ENCODE measurements at places on chromosomes 1 and 21.

GRCh38 chr1:233675893-233676292 is 62.0 kb downstream of the KCNK1 start:
- DNase-seq, result no peak

- DNase-seq, result no peak
Observed at GRCh38 chr1:92949937-92950817, 11.1 kb downstream of the DIPK1A start.

DNA sequence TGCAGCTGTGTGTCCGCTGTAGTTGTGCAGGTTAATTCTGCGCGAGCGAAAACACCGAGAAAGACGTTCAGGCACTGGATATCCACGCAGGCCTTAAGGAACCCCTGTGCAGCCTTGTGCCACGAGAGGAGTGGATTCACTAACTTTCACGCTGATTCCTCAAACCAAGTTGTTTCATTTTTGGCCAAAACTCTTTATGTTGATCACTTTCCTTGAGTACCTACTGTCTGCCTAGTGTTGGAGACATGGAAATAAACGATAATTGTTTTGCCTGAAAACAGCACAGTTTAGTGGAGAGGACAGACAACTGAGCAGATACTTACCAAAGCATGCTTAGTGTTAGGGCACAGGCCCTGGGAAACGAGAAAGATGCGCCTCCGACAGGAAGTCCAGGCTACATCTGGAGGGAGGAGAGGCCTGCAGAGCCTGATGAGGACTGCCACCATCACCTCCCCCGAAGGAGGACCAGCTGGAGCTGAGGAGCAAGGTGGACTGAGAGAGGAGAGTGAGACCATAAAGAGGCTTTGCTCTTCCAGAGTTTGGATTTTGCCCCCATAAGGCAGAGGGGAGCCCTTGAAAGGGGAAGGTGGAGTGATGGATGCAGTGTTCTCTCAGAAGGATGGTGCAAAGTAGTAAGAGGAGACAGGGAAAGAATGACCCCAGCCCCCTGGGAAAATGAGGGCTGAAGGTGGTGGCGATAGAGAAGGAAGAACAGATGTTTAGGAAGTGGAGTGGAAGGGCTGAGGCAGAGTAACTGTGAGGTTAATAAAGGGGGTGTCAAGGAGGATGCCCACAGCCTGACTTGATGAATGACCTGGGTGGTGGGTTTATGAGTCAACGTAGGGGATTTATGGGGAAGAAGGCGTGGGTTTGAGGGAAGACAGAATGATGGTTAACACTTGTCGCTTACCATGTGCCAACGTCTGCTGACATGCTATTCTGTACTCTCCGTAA is 956 bp upstream of the SCAF4 start:
- DNase-seq, result no peak

GRCh38 chr21:43768868-43769167 is 7.3 kb downstream of the CSTB start:
- DNase-seq, result no peak

DNA sequence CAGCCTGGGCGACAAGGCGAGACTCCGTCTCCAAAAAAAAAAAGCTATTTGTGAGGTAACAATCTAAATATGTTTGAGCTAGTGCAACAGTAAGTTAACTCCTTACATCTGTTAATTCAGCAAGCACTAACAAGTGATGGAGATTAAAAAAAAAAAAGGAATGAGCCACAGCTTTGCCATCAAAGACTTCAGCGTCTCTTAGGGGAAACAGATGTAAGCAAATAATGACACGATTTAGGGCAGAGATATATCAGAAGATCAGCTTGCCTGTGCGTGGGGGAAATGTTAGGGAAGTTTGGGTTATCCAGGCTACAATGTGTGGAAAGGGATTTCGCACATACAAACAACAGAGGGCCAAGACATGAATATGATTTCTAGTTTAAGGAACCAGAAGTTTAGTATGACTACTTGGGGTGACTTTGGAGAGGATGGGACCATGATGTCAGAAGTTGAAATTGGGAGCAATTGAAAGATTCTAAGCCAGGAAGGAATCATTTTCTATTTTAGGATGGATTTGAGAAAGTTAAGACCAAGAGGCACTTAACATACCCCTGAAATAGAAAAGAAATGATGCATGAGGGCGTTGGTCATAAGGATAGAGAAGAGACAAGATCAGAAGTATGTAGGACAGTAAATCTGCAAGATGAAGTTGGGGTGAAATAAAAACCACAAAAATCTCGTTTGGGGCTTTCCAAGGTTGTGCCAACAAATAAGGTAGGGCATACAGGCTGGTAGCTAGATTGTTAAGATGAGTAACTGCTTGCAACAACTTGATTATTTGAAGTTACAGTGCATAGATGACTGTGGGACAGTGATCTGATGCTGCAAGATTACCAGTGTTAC is 2.4 kb upstream of the BRWD1 start:
- DNase-seq, result no peak

DNA sequence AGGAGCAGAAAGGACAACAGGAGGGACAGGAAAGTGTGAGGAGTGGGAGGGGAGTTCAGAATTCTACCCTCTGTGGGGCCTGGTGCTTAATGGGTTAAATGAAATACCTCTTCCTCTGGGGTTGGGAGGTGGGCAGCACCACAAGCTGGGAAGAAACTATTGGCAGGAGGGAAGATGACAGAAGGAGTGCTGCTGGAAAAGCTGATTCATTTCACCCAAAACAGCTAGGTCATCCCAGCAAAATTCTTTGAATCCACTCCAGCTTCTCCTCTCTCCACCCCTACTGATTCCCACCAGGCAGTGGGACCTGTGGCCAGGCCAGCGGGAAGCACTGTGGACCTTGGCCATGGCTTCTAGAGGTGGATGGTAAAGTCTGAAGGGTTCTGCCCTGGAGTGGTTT is 12.8 kb downstream of the BCAN start:
- no peak for DNase-seq

DNA sequence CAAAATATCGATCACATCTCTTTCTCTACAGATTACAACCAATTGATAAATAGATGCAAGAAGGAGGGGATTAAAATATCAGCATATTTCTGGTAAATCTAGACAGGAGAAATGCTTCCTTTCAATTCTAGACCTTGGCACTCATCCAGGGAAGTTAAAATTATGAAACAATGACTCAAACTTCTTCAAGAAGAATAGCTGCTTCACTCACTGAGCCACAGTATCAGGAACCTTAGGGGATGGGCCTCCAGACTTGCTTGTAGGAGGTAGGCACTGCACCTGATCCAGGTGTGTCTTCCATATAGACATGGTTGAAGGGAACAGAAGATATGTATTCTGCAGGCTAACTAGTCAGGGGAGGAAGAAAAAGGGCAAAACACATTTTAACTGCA is 9.8 kb downstream of the SLAMF7 start:
- DNase-seq, result no peak

GRCh38 chr1:220879076-220879508 is at the start of gene HLX:
HLX (plus strand) TSS chr1:220879443; CDS start chr1:220879858, 415 bp downstream.
- DNase-seq, result peak; percentile 57

DNA sequence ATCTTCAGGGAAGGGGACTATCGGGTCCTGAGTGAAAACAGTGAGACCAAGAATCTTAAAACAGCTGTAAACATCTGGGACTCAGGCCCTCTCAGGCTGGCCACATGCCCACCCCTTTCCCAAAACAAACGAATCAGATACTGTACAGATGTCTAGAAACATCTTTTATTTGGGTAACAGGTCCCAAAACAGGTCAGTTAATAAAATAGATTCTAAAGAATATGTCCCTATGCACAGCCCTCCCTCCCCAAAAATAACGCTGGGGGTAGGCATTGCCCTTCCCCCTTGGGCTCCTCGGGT is 499 bp upstream of the CRTC2 start:
- DNase-seq, result no peak

DNA sequence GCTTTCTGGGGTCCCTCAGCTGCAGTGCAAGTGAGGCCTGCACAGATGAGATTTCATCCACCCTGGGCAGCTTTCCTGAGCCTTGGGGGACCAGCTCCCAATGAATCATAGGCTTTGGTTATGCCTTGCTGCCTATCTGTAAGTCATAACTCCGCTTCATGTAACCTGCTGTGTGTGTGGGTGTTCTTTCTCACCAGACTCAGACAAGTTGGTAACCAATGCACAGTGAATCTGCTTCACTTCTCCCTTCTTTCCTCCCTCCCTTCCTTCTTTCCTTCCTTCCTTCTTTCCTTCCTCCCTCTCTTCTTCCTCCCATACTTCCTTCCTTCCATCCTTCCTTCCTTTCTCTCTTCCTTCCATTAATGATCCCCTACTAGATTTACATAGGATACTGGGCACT is 34.4 kb upstream of the PSMB2 start:
- no peak for DNase-seq

DNA sequence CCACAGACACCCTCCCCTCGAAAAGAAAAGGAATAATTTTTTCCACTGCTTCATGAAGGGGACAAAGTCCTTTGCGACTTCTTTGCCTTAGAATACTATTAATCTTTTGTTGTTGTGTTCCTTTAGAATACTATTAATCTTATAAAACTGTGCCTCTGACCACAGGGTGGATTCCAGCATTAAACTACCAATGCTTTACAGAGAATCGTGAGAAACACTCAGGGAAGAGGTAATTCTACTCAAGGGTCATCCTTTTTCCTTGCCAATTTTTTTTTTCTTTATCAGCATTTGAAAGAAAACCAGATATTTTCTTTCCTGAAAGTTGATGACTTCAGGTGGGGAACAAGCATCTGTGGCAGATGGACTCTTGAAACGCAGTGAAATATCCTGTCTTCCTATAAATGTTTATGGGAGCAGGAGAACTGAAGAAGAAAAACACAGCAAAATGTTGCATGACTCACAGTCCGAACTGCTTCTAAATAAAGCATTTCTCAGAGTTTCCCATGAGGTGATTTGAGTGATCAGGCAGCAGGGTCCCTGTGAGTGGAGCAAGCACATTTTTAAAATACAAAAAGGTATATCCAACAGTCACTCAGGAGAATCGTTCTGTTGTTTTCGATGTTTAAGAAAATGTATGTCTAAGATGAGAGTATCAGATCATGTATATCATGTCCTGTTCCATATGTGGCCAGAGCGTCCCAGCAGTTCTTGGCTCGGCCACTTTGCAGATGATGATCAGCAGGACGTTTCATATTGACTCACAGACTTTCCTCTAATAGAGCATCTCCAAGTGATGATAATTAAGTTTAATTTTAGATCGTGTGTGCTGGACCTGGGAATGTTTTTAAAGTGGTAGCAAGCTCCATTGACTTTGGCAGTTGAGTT is 154.2 kb upstream of the RUNX1 start:
- DNase-seq, result no peak

DNA sequence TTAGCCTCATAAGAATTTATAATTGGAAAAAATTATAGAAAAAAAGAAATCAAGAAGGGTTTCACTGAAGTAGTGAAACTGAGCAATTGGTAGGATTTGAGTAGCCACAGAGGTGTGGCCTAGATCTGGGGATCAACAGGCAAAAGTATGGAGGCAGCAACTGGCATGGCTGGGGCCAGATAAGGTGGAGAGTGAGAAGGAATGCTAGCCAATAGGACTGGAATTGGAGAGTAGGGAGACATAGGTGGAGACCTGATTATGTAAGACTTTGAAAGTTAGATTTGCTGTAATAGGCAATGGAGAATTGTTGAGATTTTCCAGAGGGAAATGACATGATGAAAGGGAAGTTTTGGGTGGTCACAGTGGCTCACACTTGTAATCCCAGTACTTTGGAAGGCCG is 24.6 kb upstream of the CGN start:
- DNase-seq, result no peak

- DNase-seq, result no peak
Observed at GRCh38 chr1:85438353-85438752, 26.6 kb downstream of the DDAH1 start.

DNA sequence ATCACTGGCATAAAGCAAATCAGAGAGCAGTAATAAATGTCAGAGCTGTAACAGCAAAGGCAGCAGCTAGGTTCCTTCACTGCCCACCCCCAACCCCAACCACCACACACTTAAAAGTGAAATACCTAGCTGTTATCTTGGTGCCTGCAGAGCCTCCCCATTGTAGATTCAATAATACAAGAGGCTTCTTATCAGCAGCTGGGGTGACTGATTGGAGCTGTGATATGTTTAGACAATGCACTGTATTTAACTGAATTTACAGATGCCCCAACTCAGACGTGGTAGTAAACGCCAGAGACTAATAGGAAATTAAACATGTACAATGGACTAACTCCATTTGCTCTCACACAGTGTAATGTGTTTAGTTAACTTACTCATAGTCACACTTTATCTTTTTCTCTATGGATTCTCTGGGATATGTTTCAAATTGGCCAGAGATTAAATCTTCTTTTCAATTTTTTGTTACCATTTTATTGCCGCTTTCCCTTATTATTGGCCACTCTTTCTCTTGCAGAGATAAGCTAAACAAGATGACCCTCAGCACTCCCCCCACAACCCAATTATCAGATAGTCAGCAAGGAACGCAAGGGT is 117.1 kb downstream of the ESRRG start:
- no peak for DNase-seq

- no peak for DNase-seq
Observed at GRCh38 chr1:29391362-29391880, 155.1 kb downstream of the PTPRU start.

DNA sequence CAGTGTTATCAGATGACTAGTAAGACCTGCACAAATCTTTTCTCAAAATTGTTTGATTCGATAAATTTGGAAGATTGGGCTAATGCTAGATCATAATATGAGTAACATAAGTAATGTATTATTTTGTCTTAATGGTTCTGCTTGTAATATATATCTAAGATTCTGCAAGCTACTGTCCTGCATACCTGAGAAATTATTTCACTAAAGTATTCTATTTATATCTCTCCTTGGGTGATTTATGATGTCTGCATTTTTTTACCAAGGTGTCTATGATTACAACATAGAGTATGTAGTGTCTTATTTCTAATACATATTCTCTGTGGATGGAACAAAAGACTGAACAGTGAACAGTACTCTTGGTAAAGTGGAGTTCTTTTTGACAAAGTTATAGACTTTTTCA is 166.6 kb downstream of the CLEC20A start:
- DNase-seq, result no peak

DNA sequence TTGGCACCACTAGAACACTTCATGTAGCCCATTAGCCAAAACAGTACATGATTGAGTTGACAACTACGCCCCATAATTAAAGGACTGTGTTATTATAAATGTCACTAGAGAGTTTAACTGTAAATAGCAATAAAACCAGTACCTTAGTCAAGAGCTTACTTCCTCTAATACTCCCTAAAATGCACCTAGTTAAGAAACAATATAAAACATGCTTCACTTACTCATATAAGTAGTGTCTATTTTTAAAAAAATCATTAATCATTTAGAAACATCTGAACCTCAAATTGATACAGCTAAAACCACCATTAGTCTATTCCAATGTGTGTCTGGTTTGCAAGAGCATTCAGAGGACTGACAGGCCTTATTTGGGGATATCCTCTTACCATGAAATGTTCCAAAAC is 25.3 kb downstream of the PTP4A2 start:
- no peak for DNase-seq

DNA sequence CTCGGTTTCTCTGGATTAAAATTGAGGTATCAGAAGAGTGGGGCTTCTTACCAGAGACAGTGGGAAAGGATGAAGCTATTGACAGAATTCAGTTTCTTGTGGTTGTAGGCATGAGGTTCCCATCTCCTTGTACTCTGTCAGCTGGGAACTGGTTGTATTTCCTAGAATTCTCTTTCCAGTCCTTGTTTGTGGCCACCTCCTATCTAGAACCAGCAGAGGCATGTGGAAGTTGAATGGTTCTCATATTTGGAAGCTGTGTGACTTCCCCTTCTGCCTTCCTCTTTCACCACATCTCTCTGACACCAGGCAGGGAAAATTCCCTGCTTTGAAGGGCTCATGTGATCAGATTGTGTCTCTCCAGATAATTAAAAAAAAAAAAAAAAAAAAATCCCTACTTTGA is 457.7 kb upstream of the ADAMTS5 start:
- no peak for DNase-seq

- no peak for DNase-seq
Observed at GRCh38 chr1:219581766-219582165, 31.1 kb downstream of the ZC3H11B start.

GRCh38 chr1:22131875-22132486 is 10.9 kb downstream of the WNT4 start:
- no peak for DNase-seq

Data from AG04449 (cell line).